Muscle of back (tissue), 13 donors: ENCODE measurements at places on chromosomes 11 and 22. TPM values are rescaled to one million over a fixed set of nuclear protein-coding genes. Genes with fewer than 3 reads are reported as not detected.
A peak's percentile ranks its signal among the peaks of the same experiment; 100 is the strongest.

DNA sequence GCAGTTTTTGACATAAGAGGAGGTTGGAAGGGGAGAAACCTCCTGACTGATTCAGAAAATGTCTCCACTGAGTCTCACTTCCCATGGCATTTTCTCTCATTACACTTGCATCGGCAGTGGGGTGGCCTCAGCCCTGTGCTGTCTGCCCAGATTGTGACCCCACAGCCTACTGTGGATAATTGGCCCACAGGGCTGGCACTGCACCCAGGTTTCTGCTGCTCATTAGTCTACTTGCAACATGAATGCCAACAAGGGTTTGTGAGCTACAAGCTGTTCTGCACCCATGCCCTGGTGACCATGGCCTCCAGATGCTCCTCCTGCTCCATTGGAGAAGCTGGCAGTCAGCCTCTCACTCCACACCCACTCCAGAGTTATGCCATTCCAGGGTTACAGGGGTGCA lies 296.0 kb downstream of the CTTN start:
- DNase-seq, result no peak

GRCh38 chr11:91194546-91194945 lies 971.7 kb upstream of the CHORDC1 start:
- no peak for DNase-seq

GRCh38 chr22:30277547-30278344 lies 11.1 kb upstream of the OSM start:
- no peak for DNase-seq

- DNase-seq, result no peak
These were observed 1169.5 kb upstream of the CCDC90B start for GRCh38 chr11:84455691-84456090.

DNA sequence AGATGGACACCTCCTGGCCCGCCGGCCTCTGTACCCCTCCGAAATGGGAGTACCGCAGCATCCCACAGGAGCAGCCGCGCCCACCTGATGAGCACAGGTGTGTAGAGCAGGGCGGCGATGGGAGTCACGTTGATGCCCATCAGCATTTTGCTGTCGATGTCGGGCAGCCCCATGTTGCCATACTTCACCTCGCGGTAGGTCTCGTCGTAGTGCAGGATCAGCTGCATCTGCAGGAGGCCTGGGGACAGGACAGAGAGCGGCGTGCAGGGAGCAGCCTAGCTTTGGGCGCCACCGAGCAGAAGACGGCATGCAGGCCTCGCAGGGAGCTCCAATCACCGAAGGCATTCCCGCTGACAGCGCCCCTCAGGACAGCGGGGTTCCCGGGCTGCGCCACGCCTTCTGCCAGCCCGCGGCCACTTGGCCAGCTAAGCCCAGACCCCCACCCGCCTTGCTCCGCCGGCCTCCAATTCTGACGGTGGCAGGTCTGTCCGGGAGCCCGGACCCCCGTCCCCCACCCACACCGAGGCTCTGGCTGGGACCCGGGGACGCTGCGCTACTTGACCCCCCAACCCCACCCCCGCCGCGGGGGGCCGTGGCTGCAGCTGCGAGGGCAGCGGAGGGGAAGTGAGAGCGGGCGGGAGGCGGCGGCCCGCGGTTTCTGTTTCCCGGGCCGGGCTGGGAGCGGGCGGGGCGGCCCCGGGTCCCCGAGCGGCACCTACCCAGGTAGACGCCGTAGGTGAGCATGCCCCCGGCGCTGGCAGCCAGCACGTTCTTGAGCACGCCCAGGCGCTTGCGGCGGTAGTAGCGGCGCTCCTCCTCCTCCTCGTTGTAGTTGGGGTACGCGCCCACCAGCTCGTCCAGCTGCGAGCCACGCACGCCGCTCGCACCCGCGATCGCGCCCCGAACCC lies 705 bp downstream of the UNC93B1 start:
- DNase-seq, result no peak

DNA sequence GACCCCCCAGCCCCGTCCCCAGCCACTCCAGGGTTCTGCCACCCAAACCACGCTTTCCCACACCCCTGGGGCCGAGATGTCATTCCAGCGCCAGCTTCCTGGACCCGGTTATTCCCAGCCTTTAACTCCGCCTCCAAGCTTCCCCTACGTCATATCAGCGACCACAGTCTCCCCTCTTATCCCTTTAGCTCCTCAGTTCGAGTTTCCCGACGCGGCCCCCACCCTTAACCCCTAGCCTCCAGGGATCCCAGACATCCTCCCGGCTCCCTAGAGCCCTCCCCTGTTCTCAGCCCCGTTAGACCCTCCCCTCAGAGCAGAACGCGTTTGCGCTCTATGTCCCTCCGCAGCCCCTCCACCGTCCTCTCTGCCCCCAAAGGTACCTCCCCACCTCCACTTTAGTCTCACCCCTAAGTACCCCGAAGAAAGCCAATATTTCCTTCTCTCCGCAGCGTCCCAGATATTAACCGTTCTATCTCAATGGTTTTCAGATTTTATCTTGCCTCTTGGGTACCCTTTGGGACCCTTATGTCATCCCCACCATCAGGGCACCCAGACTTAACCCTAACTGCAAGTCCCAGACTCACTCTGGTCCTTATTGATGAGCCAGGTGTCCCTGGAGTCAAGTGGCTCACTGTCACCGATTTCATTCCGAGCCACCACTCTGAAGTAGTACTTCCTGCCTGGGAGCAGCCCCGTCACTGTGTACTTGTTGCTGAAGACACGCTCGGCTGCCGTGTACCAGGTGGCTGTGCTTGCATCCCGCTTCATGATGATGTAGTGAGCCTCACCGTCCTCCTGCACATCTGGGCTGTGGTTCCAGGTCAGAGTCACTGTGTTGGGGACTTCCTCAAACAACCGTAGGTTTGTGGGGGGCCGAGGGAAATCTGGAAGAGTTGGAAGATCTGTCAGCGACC lies 8.0 kb downstream of the TMEM86A start:
- peak; percentile 86 for DNase-seq

- DNase-seq, result no peak
These were observed 167.1 kb downstream of the ETS1 start for GRCh38 chr11:128420265-128420664.

DNA sequence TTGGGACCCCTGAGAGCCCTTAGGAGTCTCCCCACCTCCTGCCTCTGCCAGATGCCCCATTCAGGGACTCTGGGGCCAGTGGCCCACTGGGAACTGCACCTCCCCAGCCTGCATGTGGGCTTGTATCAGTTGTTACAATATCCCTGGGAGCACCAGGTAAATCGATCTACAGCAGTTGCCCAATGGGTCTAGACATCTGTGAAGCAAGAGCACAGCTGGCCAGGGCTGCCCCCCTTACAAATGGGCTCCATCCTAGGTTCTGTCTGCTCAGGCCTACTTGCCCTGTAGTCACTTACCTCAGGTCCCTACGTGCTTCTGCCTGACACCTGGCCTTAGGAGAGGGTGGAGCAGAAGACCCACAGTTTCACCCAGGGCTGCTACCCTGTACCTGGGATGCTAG lies 62.7 kb downstream of the HIRA start:
- no peak for DNase-seq

DNA sequence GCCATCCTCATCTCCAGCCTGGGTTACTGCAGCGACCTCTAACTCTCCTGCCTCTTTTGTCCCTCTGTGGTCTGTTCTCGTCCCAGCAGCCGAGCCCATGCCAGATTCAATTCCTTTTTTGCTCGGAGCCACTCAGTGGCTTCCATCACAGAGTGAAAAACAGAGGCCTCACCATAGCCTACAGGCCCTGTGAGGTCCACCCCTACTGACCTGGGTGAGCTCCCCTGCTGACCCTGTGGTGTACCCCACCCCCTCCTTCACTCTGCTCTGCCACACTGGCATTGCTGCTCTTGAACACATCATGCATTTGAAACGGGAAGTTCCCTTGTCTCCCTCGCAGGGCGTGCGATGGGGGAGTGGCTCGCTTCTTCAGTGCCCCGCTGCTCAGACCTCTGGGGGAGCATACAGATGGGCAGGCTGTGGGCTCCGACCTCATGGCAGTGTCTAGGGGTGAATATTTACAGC lies 2.1 kb downstream of the AIP start:
- no peak for DNase-seq

GRCh38 chr11:113690619-113691569 lies 15.2 kb downstream of the TMPRSS5 start:
- no peak for DNase-seq

GRCh38 chr11:104812103-104812788 lies 86.0 kb downstream of the CASP12 start:
- DNase-seq, result no peak

- no peak for DNase-seq
These were observed 1558.9 kb downstream of the FAM181B start for GRCh38 chr11:81174646-81175330.

DNA sequence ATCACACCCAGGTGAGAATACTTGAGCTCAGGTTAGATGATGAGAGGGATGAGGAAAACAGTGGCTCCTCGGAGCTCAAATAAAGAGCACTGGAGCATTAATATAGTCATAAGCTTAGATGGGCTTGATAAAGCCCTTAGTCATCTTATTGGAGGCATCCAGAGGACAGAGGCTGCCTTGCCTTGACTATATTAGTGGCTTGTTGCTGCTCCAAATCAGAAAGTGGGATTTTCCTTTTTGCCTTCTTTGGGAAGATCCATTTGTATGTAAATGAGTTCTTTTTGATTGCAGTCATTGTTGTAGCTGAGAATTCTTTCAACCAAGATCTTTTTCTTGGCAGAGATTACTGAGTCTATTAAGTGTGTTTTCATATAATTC lies 18.9 kb downstream of the ADM start:
- DNase-seq, result no peak

DNA sequence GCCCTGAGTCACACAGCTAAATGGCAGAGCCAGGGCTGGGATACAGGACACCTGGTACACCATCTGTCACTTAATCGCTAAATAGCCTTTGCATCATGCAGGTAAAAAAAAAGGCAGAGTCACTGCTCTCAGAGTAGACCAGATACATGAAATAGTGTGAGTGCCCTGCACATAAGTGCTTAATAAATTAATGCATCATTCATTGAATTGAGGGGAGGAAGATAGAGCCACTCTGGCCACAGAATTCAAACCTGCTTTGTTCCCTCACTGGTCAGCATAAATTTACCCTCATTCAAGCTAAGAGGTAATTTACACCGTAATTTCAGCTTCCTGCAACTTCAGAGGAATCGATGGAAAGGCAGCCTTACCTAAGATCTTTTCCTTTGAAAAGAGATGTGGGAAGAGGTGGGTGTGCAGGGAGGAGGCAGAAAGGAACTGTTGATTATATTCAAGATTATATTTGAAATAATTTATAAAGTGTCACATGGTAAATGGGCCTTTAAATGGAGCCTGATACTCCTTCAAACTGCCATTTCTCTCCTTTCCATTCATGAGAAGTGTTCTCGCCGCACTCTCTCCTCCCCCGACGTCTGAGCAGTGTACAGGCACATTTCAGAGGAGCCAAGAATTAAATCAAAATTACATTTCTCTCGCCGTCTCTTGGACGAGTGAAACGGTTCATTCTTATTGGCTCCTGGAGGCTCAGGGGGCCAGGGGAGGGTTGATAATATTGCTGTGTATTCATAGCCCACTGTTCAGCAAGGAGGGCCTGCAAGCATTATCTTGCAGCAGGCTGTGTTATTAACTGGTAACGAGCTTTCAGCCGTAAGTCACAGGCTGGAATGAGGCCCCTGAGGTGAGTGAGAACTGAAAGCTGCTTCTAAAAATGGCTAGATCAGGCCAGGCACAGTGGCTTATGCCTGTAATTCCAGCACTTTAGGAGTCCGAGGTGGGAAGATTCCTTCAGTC lies 52.2 kb upstream of the HMGXB4 start:
- DNase-seq, result peak; percentile 33

DNA sequence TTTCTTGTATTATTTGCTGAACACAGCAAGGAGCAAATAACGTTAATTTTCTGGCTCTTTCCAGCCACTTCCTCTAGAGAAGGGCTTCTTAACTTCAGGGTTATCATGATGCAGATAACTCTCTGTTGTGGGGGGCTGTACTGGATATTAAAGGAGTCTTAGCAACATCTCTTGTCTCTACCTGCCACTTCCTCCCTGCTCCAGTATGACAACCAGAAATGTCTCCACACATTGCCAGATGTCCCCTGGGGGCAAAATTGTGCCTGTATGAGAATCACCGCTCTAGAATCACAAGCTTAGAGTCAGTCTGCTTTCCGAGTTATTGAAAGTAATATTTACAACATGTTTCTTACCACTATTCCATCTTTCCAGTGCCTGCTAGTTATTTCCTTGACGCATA lies 6.8 kb downstream of the JRKL start:
- no peak for DNase-seq

DNA sequence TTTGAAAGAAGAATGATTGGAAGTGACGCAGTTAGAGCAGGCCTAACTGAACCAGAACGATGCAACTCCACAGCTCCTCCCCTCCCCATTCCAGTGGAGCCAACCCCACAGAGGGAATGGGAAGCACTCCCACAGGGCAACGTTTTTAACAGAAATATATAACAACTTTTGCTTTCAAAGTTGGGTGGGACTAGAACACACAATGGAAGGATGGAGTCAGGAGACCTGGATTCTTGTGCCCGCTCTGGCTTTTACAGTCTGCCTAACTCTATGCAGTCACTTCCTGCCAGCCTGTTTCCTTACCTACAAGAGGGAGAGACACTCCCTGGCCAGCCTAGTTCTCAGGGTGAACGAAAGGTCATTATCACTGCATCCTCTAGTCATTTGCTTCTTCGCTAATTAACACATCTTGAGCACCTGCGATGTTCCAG lies 75.5 kb downstream of the PACSIN2 start:
- DNase-seq, result no peak

- DNase-seq, result no peak
These were observed 2.3 kb upstream of the ALKBH8 start for GRCh38 chr11:107567739-107568335.

- no peak for DNase-seq
These were observed 1396.7 kb downstream of the BRD1 start for GRCh38 chr22:48431014-48431413.

Gene HTR3A
- polyA plus RNA-seq, result not detected

Gene ANKRD13D
- 25.7 TPM for polyA plus RNA-seq

Gene OR4A16
- not detected for polyA plus RNA-seq

Gene HTR3B
- polyA plus RNA-seq, result not detected

Gene OR4C5
- polyA plus RNA-seq, result not detected

Gene FOXR1
- polyA plus RNA-seq, result not detected
